Right kidney (tissue), 9 donors: ENCODE measurements at places on chromosomes 2 and 18.
A peak's percentile ranks its signal among the peaks of the same experiment; 100 is the strongest.

GRCh38 chr2:17625446-17625845 is 85.0 kb downstream of the VSNL1 start:
- no peak for DNase-seq

GRCh38 chr2:10989151-10989550 is 77.4 kb downstream of the KCNF1 start:
- no peak for DNase-seq

DNA sequence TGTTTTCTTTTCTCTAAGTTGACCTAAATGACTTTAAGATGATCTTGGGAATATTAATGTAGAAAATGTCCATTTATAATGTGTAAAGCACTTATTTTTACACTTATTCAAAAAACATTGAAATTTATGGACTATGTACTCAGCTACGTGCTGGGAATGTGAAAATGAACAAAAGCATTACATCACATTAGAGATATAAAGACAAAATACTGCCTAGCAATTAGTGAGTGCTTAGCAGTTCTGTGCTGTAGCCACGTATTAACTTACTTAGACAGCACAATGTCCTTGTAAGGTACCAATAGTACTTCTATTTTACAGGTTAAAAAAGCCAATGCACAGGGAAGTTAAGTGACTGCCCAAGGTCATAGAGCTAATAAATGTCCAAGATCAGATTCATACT is 103.8 kb upstream of the TTN start:
- no peak for DNase-seq

- no peak for DNase-seq
Measured at GRCh38 chr2:69141061-69141460, 128.1 kb downstream of the ANTXR1 start.

DNA sequence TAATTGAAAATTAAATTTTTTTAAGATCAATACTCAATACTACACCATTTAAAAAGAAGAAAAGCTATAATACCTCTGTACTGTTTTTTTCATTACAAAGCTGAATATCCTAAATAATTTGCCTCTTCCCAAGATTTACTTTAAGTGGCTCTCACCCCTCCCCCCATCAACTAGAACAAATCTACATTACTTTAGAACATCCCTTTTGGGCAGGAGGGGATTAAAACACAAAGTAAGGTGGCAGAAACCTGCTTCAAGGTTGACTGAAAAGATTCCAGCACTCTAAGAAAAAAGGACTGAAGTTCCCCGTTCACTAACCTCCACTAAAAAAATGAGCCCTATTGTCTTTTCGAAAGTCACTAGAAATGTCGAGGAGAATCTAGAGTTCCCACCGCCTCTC is 42.3 kb downstream of the SLC38A11 start:
- DNase-seq, result no peak

DNA sequence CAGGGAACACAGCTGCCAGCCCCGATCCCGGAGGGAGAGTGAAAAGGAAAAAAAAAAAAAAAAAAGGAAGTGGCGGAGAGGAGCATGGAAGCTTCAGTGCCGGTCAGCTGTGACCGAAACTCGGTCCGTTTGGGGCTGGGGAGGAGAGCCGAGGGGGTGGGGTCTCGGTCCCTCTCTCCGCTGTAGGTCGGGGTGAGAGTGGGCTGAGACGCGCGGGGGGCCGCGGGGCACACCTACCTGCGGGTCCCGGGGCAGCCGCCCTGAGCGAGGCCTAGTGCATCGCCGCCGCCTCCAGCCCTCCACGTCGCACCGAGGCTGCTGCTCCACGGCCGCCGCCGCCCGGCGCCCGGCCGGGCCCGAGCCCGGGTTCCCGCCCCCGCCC is 536 bp downstream of the VPS54 start:
- DNase-seq, result no peak

- no peak for DNase-seq
Measured at GRCh38 chr2:3036432-3037125, 341.0 kb downstream of the EIPR1 start.

GRCh38 chr18:79518028-79518682 is 122.4 kb downstream of the NFATC1 start:
- no peak for DNase-seq

DNA sequence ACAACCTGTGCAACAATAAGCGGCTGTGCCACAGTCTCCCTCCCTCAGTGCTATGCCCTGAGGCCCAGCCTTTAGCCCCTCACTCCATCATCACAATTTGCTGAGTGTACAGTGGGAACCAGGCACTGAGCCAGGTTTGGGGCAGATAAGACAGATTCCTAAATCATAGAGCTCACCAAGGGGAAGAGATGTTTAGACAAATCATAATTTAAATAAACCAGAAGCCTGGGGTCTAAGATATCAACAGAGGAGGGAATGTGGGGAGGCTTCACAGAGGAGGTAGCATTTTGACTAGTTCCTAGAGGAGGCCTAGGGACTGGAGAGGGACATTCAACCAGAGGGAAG is 139.3 kb upstream of the EPAS1 start:
- DNase-seq, result no peak

DNA sequence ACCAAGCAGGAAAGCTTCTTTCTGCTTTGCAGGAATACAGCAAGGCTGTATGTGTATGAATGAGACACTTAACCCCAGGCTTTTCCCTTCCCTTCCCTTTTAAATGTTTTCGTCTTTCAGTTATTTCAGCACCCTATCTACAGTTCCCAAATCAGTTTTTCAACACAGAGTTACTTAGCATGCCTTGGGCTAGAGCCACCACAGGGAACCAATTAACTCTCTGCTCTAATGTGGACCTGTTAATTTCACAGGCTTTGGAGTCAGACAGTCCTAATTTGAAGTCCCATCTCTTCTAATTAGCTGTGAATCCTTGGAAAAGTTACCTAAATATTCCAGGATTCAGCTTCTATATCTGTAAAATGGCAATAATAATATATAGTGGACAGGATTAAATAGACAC is 89.2 kb upstream of the REG3A start:
- DNase-seq, result no peak

DNA sequence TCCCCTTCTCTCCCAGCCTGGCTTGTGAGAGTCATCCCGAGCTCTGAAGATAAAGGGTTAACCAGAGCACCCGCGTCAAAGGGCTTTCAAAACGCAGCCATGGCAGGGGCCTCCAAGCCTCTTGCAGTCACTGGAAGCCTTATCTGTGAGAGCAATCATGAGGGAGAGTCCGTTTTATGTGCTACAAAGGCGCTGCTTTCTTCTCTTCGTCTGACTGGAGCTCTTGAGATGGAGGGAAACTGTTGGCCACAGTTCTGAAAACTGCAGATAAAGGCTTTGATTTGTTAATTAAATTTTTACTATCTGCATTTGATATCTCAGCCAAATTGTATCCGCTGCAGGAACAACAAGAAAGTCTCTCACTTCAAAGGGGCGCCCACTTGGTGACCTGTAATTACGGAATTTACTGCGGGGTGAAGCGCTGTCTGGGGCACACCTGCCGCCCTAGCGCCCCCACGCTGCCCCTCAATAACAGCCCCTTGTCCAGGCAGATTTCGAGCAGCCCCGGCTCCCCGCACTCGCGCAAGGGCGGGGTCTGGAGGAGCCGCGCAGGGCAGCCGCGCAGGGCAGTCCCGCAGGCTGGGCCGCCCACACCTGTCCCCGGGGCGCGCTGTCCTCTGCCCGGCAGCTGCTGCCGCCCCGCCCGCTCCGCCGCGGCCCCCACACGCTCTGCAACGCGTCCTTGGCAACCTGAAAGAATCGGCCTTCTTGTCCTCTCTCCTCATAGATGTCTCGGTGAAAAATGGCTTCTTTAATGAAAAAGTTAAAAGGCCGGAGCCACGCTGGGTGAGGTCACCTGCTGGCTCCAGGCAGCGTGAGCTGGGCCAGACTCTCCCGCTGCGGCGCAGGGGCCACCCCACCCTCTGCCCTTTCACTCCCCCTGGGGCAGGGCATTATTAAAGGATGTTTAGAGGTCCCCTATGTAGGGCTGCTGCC is 217.9 kb downstream of the VAPA start:
- DNase-seq, result peak; percentile 84

GRCh38 chr2:36528274-36528673 is 69.7 kb downstream of the FEZ2 start:
- DNase-seq, result no peak

GRCh38 chr2:191441496-191442214 is 196.5 kb downstream of the MYO1B start:
- DNase-seq, result no peak

GRCh38 chr2:18445433-18446320 is 114.8 kb downstream of the RDH14 start:
- DNase-seq, result no peak

DNA sequence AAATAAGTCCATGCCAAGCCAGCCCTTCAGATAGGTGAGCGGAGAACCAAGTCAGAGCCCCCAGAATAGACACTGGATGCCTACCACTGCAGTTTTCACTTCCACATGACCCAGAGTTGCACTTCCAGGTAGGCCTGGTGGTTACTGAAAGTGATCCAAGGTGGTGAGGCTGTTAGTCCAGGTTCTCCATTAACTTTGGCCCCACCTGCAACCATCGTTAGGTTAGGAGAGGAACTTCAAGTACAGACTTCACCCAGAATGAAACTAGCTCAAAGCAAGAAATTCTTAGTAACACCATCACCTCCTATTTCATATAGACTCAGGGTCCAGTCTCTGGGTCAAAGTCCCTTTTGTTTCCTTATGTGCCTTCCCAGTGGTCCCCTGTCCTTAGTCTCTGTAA is 293.1 kb upstream of the ID2 start:
- no peak for DNase-seq

DNA sequence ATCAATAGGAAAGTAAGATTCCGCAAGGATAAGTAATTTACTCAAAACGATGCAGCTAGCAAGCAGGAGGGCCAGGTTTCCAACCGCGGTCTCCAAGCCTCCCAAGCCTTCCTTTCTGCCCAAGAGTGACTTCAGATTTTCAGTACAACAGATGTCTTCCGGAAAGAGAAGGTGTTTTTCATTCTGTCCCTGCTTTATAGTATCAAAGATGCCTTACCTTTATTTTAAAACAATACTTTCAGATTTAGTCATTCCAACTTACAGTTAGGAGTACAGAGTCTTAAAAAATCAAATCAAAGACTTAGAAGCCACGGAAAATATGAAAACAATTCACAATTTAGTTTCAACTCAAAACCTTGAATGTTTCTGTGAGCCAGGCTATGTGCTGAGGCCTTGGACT is 43.6 kb downstream of the CYB5A start:
- DNase-seq, result no peak

DNA sequence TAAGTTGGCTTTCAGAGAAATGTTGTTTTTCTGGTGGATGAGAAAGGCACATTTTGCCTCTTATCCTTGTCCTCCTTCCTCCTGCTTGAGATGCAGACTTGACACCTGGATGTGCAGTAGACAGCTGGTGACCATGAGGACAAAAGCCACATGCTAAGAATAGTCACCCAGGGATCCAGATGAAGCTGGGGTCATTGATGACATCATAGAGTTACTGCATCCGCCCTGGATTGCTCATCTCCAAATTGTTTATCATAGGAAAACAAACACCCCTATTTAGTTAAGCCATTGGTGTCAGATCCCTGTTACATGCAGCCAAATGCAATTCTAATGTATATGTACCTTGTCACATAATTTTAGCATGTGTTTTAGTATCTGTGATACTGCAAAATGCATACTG is 16.3 kb upstream of the SLC1A4 start:
- DNase-seq, result no peak

- DNase-seq, result no peak
Measured at GRCh38 chr2:227388537-227389011, 825 bp upstream of the SCYGR1 start.

DNA sequence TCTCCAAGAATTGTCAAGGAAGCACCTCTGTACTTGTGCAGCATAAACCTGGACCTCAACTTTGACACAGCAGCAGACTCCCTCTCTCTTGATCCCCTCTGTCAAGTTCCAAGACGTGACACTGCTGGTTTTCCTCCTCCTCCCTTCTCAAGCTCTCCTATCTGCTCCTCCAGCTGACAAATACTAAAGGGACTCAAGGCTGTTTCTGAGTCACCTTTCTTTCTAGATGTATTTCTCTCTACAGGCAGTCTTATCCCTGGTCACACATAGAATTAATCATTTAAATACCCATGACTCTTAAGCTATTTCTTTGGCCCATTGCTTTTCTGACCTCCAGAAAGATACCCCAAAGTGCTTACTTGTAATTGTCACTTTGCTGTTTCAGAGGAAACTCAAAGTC is 53.5 kb downstream of the SEPTIN10 start:
- no peak for DNase-seq

- no peak for DNase-seq
Measured at GRCh38 chr2:54021702-54022101, 50.9 kb upstream of the PSME4 start.

- DNase-seq, result no peak
Measured at GRCh38 chr2:28601616-28602015, 105.8 kb downstream of the PLB1 start.

- DNase-seq, result no peak
Measured at GRCh38 chr2:231359441-231359840, 36.1 kb upstream of the B3GNT7 start.

DNA sequence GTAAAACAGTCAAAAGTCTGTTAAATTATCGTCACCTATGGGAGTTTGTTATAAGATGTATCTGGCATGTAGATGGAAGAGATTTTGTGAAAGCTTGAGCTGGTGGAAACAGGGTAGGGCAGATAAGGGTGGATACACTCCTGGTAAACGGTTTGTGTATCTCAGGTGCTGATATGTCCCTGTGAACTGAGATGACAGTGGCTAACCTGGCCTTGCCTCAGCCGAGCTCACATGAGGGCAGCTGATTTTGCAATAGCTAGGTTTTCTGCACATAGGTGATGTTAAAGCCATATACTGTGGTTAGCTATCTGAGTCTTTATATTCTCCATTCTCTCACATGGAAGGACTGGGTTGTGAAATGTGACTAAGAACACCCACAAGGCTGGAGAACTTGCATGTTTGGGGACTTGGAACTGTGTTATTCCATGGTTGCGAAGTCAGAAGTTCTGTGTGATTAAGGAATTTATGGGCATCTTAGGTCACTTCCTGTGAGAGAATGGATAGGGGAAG is 205.1 kb downstream of the TPGS2 start:
- DNase-seq, result no peak

DNA sequence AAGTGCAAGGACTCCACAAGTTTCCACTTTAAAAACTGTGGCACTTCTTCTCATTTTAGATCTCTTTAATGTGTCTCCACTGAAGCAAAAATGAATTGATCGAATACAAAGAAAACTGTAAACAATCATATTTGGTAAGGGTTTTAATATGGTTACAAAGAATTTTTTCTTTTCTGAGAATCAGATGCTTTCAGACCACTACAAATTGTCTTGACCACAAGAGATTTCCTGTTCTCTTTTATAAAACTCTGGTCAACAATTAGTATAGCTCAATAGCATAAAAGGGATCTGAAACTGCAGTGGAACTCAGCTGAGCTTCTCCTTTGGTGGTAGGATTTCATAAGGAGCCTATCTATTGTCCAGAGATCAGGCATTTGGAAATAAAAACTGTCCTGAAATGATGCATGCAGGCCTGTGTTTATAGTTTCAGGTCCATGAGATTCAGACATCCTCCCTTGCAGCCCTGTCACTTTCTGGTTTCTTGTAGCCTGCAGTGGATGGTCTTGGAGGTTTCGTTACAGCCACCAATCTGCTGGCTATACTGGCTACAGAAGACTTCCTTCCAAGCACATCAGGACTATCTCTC is 120.0 kb downstream of the DOCK10 start:
- no peak for DNase-seq

- no peak for DNase-seq
Measured at GRCh38 chr2:36068086-36068485, 287.5 kb upstream of the CRIM1 start.
